T-cell (primary cell): ENCODE measurements at places on chromosomes 1 and 21.

GRCh38 chr1:235859789-235860188 is 6.9 kb downstream of the LYST start:
- no peak for DNase-seq

GRCh38 chr1:2347409-2347785 is 44.0 kb downstream of the MORN1 start:
- DNase-seq, result no peak

- DNase-seq, result no peak
Measured at GRCh38 chr1:201675143-201675542, 136.2 kb downstream of the NAV1 start.

DNA sequence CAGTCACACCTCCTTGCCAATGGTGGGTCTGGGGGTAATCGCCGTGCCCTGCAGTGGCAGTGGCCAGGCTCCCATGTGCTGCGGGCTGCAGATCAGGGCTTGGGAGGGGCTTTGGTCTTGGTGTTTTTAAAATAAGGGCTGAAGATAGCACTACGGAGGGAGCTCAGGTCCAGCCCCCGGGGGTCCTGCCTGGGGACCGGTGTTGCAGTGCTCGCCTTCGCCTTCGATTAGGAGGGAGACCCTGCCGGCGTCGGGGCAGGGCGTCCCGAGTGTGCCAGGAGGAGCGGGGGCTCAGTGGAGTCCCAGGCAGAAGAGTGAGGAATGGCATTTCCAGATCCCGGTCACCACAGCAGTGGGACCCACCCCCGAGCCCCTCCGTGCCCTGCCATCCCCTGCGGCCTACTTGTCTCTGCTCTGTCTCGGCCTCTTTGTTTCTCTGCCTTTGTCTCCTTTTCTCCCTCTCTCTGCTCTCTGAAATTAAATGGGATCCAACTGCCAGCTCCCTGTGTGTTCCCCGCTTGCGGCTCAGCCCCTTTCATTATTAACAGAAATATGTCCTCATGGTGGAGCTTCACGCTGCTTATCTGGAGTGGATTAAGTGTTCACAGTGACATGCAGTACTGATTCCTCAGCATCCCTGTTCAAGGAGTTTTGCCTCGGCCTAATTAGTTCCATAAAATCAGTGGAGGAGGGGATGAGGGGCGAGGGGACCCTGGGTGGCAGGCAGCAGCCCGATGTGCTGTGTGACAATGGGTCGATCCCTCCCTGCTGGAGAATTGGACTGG is 44.4 kb downstream of the DMRTB1 start:
- DNase-seq, result no peak

DNA sequence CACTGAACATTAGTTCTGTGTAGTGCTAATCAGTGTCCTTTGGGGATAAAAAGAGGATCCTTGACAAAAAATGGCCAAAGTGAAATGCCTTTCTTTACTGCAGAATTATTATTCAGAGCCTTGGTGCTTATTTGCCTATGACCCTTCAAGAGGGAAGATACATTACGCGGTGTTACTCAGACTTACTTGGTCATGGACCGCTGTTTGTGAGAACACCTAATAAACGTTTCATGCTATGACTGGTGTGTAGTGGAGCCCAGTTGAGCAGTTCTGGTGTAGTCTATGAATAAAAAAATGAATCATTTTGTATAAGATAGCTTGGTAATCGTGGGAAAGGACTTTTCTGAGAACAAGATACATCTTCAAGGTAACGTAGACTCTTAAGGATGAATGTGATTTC is 8.3 kb downstream of the NFYC start:
- no peak for DNase-seq

DNA sequence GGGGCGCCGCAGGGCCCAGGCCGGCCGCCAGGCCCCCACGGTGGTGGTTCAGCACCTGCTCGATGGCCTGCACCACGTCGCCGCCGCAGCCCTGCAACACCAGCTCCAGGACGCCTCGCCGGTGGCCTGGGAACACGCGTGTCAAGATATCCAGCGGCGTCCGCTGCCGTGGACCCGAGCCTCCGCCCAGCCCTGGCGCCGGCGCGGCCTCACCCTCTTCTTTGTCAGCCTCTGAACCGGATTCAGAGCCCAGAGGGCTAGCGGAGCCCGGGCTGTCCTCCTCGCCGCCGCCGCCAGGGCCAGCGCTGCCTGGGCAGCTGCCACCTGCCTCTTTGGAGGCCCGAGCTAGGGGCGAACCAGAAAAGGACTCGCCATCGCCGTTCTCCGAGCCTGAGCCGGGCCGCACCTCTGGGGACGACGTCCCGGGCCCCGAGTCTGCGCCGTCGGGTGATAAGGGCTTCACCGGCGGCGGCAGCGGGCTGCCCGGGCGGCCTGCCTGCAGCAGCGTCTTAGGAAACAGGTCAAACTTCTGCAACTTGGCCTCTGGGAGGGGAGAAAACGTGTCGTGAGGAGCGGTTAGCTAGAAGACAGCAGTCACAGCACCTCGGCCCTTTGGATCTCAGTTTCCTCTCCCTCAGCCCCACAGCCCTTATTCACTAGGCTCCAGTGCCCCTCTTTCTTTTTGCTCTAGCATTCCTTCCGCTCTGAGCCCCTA is 3.9 kb downstream of the DMRTA2 start:
- no peak for DNase-seq
